ENCODE measurements at places on chromosomes 7 and 10.

GRCh38 chr10:12594448-12594944 lies 245.1 kb downstream of the CAMK1D start:
- DNase-seq = no peak

GRCh38 chr10:59829601-59830000 lies 76.3 kb upstream of the MRLN start:
- DNase-seq = no peak

DNA sequence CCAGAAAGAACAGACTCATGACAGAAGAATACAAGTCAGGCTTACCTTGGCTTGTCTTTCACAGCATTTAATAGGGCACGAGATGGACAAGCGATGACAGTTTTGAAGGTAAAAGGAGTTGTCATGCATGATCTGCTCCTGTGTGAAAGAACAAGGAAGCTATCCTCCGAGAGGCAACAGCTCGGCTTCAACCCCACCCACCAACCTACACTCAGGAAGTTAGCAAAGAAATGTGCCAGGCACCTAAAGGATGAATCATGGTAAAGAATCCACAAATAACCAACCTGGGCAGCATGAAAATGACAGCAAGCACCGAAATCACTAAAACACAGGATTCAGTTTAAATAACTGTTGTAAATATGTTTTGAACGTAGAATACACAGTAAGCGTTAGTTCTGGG lies 700.2 kb downstream of the TYW1 start:
- no peak for DNase-seq

DNA sequence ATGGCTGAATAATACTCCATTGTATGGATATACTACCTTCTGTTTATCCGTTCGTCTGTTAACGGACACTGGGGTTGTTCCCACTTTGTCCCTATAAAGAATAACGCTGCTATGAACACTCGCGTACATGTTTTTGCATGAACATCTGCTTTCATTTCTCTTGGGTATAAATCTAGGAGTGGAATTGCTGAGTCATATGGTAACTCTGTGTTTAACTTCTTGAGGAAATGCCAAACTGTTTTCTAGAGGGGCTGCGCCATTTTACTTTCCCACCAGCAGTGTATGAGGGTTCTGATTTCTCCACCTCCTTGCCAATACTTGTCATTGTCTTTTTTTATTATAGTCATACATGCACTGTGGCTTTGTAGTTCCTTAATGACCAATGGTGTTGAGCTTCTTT lies 20.6 kb upstream of the RASSF4 start:
- no peak for DNase-seq

DNA sequence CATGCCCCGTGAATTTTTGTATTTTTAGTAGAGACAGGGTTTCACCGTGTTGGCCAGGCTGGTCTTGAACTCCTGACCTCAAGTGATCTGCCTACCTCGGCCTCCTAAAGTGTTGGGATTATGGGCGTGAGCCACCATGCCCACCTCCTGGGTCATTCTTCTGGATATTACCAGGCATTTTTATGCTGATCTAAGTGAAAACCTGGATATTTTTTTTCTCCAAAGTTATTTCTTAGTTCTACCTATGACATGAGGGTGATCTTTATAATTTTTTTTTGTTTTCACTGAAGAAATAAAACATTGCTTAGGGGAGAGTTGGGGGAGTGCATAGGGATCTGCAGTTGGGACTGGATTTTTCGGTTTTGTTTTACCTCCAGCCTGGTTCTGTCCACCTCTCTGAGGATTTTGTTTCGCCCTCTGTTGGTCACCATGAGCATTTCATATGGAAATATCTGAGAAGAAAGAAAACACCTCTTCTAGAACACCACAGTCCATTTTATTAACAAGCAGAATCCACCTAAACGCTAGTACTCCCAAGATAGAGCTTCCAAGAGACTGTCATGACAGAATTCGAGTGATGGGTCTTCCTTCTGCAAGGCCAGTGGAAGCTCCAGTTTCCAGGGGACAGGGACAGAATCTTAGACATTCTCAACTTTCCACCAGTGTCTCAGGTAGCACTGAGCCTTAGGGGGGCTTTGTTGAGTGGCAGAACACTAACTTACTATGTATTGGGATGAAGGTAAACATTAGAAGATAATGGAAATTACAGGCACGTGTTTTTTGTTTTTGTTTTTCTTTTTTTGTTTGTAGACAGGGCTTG lies 33.4 kb upstream of the AFAP1L2 start:
- DNase-seq = no peak

DNA sequence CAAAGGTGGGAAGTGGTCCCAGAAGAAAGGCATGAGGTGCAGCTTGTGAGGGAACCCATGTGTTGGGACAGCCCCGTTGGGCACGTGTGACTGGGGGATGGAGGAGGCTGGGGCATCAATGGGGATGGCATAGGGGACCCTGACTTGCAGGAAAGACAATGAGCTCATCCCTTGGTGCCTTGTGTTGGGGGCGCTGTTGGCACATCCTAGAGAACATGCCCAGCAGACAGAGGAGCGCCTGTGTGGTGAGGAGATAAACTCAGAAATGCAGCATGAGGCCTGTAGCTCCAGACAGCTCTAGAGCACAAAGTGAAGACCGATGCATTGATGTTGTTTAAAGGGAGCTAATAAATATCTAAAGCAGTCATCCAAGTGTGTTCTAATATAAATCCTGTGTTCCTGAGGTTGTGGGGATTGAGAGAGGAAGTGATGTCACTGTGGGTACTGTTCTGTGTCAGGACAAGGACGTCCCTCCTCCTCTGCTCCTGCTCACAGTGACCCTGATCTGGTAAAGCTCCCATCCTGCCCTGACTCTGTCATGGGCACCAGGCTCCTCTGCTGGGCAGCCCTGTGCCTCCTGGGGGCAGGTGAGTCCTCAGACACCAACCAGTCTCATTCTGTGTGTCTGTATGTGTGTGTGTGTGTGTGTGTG lies 126.1 kb upstream of the PRSS58 start:
- DNase-seq = no peak

- no peak for DNase-seq
Measured at GRCh38 chr10:85946713-85947326, 419.8 kb downstream of the GRID1 start.

DNA sequence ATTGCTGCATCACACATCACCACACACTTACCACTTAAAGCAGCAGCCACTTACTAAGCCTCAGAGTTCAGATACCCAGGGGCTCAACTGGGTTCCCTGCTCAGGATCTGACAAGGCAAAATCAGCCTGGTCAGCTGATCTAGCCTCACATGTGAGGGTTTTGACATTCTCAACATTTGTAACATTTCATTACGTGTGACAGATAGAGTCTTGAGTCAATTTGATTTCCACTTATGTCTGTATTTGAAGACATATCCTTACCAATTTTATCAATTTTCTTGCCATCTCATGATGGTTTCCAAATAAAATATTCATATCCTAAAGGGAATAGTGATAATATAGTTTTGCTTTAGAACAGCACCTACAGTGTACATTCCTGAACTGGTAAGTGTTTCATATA lies 494.7 kb upstream of the PFKP start:
- DNase-seq = no peak

DNA sequence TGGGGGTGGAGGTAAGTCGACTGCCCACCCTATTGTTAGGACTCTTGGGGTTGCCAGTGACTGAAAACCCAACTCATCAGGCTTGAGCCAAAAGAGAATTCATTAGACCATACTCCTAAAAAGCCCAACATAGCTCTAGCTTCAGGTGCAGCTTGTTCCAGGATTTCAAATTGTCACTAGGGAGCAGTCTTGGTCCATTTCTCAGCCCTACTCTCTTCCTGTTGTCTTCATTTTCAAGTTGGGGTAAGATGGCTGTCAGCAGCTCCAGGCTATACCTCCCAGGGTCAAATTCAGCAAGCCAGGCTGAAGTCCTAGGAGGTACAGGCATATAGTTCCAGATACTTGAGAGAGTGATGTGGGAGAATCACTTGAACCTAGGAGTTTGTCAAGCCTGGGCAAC lies 14.9 kb upstream of the COL13A1 start:
- no peak for DNase-seq

DNA sequence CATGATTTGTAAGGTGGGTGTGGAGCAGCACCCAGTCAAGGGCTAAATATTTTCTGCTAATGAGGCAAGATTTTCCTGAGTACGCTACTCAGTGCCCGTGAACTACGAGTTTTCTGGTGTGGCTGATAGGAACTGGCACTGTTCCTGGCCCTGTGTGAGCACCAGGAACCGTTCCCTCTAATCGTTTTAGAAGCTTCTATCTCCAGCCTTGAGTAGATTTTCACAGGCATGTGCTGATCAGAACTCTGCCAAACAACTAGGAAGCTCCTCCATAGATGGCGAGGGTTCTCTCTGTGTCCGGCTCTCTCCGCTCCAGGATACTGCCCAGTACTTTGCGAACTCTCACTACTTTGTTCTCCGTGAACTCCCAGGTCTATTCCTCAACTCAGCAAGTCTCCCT lies 17.7 kb downstream of the TRIM4 start:
- DNase-seq = no peak

DNA sequence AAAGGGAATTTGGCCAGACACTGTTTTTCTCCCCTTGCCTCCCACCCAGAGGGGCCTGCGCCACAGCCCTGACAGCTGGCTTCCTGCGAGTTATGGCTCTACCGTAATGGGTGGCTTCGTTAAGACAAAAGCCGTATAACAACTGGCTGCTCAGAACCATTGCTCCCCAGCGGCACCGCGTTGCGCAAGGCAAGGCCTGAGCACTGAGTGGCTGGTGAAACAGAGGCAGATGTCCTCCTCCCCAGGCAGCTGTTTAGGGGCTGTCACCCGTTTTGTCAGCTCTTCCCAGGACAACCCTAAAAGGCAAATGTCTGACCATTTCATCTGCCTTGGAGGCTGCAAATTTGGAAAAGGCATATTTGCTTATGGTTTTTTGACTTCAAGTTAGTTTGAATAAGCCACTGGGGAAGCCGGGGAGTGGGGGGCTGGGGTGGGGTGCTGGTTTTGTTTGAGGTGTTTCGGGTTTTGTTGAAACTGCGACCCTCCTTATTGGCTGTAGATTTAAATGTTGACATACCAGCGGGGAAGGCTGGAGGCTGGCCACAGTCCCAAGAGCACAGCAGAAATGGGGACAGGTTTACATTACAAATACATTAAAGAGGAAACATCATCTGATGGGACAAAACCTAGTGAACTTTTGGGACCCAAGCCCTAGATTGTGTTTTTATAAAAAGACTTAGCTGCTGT lies 681 bp upstream of the SPOCK2 start:
- no peak for DNase-seq

- DNase-seq = no peak
Measured at GRCh38 chr10:11522821-11523245, 88.6 kb downstream of the USP6NL start.

GRCh38 chr10:128883231-128884032 lies 583.6 kb upstream of the MGMT start:
- DNase-seq = no peak

DNA sequence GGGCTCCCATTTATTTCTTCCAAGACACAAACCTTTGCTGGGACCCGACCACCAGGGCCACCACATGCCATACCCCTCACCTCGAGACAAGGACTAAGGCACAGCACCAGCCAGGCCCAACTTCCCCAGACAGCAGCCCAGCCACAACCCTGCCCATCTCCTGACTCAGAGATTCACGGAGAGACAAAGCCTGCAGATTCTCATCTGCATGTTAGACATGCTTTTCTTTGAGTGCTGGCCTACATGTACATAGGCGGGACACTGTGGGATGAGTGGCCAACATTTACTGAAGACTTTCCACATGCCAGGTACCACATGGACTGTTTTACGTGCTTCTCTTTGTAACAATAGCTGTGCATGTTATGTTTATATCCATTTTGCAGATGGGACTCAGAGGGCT lies 221.3 kb upstream of the ZMIZ1 start:
- no peak for DNase-seq

DNA sequence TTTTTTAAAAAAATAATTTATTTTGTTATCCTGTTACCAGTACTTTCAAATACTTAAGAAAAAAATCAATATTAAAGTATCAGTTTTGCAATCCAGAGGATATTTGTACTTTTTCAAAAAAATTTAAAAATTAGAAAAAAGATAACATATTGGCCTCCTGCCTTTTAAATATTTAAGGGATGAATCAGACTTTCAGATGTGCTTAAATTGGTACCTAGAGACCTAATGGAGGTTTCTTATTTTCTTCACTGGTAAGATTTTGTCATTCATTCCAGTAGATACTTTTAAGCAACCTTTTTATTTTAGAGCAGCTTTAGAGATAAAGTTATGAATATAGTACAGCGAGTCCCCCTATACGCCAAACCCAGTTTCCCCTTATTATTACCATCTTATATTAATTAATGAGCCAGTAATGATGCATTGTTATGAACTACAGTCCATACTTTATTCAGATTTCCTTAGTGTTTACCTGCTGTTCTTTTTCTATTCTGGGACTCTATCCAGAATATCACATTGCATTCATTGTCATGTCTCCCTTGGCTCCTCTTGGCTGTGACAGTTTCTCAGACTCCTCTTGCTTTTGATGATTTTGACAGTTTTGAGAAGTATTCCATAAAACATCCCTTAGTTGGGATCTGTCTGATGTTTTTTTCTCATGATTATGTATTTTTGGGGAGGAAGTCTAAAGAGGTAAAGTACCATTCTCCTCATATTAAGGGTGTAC lies 34.2 kb downstream of the BICC1 start:
- no peak for DNase-seq

- DNase-seq = no peak
Measured at GRCh38 chr10:84004221-84004620, 135.1 kb upstream of the GHITM start.

DNA sequence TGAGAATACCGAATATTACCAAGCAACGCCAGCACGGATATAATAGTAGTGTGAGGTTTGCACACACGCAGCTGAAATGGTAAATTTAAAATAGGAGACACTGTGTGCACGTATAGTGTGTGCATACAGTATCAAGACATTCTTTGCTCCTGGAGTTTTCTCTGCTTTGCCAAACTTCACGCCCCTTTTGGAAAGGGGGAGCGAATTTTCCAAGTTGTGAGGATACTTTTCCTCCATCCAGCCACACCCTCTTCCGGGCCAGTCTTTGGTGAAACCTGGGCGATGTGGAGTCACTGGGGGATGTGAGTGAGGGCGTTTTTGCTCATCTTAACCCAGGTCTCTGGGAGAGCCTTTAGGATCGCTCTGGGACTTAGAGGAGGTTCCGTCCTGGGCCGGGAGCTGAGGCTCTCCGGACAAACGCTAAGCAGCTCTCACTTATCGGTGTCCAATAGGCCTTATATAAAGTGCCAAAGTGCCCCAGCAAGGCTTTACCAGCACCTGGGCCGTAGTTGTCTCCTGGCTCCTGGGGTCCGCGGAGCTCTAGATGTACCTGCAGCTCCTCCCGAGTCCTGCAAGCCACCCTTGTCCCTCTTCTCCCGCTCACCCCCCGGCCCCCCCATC lies 160.0 kb upstream of the MKI67 start:
- DNase-seq = no peak

DNA sequence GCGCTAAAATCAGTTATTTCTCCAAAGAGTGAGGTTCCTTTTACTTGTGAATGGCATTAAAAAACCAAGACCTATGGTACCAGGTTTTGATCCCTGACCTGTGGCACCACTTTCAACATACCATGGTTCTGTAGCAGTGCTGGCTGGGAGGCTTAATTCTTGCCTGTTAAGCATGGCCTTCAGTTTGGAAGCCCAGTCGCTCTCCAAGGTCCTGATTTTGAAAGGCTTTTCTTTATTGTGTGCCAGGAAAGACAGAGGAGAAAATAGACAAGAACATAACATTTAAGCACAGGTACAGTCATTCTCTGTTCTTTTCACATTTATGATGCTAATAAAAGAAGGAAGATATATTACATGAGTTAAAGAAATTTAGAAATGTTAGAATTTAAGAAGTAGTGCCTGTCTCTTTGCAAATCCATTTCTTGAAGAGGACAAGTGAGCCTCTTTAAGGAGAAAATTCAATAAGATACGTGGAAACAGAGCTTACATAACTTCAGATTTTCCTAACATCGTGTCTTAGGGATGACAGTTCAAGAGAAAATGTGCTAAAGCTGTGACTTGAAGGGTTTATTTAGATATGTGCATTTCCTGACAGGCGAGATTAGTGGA lies 357.6 kb downstream of the DPP6 start:
- peak; percentile 74 for DNase-seq

Measured in neuronal stem cell (in vitro differentiated cells).